ENCODE measurements at places on chromosomes 1 and 21.

DNA sequence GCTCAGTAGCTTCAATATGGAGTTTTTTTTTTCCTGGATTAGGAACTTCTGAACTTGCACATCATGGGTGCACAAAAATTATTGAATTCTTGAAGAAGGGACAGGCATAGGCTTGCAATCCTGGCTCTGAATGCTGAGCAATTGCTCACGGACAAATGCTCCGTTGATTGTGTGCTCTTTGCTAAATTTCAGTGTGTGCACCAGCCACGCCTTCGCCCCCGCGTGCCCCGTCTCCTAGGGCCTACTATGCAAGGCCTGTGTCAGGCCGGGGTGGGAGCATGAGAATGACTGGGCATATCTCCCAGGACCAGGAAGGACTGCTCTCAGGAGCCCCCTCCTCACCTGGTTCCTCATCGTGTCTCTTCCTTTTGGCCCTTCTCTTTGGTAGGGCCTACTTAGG is 17.4 kb downstream of the IL6R start:
- no peak for DNase-seq

- no peak for DNase-seq
These were observed 23.9 kb upstream of the MEF2D start for GRCh38 chr1:156524481-156524869.

DNA sequence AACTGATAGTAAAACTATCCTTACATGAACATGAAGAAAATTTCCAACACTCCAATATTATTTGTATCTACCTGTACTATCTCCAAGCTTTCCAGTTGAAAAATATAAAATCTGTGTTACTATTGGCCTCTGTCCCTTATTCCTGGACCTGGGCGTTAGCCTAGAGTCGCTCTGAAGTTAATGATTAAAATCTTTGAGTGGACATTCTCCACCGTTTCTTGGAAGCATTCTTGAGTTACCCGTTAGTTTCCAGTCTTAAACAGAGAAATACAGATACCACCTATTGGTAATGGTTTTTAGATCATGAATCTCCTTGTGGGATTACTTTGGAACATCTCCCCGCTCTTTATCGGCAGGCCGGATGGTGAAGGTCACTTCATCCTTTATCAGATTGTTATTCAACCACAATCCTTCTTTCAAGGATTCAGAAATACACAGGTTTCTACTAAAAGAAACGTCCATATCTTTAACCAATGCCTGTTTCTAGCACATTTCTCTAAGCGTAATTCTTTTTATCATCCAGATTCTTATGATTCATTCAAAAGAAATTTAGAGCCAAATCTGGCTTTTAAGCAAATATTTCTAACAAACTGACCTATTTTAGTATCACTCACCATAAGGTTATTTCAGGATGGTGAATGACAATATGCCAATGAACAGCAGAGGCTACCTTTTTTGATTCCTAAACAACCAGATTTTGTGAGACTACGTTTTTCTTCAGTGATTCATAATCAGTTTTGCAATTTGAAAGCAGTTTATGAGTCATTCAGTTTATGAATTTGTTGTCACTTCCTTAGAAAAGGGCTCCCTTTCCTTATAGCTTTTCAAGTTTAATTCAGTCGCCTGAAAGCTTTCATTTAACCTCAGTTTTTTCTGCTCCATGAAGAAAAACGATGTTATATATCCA is 70.2 kb upstream of the ERRFI1 start:
- DNase-seq = no peak

DNA sequence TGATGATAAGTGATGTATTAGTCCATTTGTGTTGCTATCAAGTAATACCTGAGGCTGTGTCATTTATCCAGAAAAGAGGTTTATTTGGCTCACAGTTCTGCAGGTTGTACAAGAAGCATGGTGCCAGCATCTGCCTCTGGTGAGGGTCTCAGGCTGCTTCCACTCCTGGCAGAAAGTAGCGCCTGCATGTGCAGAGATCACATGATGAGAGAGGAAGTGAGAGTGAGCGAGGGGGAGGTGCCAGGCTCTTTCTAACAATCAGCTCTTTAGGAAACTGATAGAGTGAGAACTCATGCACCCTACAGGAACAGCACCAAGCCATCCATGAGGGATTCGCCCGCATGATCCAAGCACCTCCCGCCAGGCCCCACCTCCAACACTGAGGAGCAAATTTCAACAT is 2.2 kb upstream of the FHAD1 start:
- DNase-seq = peak; percentile 14

GRCh38 chr1:26358411-26359384 is 4.8 kb upstream of the CRYBG2 start:
- no peak for DNase-seq

DNA sequence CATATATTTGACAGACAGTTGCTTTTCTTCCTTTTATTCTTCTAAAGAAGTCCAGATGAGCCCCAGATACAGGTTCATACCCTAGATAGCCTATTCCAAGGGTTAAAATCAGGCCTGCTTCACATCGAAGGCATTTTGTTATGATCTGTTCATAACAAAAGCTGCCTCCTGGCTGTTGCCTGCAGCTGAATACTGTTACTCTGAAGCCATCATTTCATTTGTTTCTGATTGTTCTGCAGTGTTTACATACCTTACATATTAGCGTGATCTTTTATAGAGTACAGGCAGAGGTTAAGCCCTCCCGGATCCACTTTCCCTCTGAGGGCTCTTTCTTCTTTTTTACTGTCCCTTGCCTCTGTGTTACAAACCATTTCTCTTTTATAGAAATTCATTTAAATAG is 219.0 kb upstream of the HOOK1 start:
- no peak for DNase-seq

DNA sequence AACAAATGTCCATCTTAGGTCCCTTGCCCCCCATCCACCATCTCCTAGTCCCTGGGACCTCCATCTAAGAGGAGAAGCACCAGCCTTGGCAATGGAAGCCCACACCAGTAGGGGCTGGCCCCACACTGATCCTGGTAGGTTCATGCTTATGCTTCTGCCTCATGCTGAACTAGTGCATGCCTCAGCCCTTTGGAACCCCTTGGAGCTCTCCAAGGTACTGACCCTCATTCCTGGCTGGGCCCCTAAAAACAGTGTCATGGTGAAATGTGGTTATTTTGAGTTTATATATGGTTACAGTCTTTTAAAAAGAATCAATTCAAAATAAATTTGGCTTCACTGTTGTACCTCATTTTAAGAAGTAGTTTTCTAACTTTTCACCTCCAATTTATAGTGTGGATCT is 108.3 kb downstream of the HIVEP3 start:
- no peak for DNase-seq

GRCh38 chr1:13523780-13524477 is 10.1 kb upstream of the LRRC38 start:
- DNase-seq = no peak

- DNase-seq = no peak
These were observed 24.4 kb downstream of the BLZF1 start for GRCh38 chr1:169392406-169392805.

GRCh38 chr1:212962509-212962908 is 12.2 kb downstream of the VASH2 start:
- no peak for DNase-seq

DNA sequence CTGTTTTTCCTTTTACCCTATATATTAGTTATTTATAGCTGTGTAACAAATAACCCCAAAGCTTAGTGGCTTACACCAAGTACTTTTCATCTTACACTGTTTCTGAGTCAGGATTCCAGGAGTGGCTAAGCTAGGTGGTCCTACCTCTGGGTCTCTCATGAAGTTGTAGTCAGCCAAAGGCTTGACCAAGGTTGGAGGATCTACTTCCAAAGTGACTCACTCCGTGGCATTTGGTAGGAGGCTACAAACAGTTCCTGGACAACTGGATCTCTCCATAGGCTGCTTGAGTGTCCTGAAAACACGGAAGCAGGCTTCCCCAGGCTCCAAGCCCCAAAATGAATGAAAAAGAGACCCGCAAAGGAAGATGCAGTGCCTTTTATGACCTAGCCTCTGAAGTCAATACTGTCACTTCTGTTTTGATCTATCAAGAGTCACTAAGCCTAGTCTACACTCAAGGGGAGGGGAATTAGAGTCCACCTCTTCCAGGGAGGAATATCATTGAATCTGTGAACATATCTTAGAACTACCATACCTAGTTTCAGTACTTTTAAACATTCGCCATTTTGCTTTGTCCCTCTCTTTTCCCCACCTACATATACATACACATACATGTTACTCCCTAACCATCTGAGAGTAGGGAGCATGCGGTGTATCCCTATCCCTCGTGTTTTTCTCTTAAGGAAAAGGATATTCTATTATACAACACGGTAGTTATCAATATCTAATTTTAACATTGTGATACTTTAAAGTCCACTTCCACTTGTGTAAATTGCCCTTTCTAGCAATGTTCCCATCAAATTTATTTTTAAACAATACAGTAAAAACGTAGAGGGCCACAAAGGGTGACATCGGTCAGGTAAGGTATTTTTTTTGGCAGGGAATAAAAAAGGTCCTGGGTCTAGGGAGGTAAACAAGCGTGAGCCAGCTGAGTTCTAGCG is 67.2 kb downstream of the SLC35A3 start:
- peak; percentile 20 for DNase-seq

DNA sequence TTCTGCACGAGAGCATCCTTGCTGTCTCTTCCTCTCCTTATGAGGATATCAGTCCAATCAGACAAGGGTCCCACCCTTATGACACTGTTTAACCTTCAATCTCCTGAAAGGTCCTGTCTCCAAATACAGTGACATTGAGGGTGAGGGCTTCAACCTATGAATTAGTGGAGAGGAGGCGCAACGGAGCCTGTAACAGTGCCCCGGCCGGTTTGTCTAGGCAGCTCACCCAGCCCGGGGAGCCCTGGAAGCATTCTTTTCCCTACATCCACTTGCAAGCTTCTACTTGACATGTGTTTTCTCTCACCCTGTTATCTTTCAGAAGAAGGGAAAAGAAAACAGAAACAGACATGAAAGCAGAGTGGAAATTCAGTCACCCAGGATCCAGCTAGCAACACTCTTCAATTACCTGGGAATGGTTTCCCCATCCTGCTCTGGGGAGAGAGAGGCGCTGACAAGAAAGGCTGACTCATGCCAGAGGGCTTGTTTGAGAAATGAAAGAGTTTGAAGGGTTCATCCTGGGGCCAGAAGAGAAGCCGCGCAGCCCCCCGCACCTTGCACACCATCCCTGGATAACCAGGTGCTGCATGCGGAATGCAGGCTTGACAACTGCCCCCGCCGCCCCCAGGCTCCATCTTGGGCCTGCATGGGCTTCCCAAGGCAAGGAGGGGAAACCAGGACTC is 394.9 kb downstream of the NPHP4 start:
- no peak for DNase-seq

DNA sequence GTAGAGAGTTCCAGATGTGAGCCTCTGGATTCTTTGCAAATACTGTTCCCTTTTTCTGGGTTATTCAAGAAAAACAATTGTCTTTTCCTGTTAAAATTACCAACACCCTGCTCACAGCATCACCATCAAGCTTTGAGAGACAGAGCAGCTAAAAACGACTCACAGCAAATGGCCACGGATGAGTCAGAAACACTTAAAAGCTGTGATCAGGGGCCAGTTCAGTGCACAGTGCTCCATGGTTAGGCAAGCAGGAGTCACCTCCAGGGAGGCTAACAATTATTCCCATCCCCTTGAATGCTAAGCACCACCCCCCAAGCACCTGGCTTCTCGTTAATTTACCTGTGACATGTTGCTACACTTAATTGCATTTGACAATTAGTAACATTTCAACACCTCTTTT is 128.4 kb upstream of the CAMK1G start:
- DNase-seq = no peak

DNA sequence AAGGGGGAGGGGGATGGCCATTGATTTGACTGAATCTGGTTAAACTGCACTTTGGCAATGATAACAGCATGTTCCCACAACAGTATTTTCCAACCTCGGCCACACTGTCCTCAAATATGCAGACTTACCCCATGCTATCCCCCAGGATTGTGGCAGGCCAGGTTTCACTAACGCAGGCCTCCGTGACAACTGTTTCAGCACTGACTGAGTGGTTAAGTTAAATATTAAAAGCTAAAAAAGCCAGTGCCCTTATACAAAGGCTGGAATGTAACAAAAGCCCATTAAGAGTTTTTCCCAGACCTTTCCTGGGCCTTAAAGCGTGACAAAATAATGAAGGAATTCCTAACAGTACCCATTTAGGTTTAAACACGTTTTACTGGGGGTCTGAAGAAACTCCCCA is 202.9 kb downstream of the USP25 start:
- DNase-seq = no peak

GRCh38 chr21:33432496-33432895 is 29.3 kb downstream of the IFNGR2 start:
- DNase-seq = no peak

DNA sequence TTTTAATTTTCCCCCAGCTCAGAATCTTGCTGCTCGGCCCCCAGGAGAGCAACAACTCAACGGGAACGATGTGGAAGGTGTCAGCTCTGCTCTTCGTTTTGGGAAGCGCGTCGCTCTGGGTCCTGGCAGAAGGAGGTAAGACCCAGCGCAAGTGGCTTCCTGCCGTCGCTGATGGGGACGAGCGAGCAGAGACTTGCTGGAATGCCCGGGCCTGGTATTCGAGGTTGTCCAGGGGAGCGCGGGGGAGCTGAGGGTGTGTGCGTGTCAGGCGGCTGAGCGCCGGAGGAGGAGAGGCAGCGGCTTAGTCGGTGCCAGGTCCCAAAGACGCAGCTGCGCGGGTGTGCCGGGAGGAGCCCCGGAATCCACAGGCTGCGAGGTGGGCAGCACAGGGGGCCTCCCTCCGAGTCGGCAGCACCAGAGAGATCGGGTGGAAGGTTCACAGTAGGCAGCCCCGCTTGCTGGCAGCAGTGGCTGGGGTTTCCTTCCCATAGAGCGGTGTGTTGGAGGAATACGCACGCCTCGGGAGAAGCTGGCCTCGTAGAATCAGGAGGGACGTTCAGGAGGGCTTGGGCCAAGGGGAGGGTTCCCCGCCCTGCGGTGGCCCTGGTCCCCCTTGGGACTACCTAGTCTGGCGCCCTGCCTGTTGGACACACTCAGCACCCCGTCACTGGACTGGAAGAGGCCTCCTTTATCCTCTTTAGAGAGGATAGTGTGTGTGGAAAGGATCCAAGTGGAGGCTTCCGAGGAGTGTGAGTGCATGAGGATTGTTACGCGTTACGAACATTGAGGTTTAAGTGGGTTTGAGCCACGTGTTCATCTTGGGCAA is 547 bp downstream of the PDPN start:
- no peak for DNase-seq

- no peak for DNase-seq
These were observed 1.8 kb downstream of the ACTA1 start for GRCh38 chr1:229432116-229432461.

DNA sequence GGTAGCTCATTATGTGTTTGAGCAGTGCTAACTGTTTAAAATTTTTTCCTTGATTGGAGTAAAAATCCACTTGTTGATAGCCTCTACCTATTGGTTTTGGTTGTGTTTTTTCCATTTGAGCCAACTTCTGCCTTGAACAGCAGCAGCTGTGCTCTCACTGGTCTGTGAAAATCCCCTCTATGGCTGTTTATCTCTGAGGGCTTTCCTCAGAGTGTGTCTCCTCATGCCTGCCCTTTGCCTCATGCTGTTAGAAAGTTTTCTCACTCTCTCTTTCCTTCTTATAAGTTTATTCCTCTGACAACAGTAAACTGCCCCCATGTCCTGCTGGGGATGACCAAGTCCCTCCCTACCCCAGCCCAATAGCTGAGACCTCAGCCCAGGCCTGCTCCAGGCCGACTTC is 14.1 kb downstream of the REG4 start:
- DNase-seq = no peak

GRCh38 chr21:38804789-38805327 is 871 bp upstream of the ETS2 start:
- DNase-seq = peak; percentile 38

- DNase-seq = no peak
These were observed 84.9 kb downstream of the LYST start for GRCh38 chr1:235781807-235782206.

Data from SK-N-DZ (cell line).